ENCODE measurements at places on chromosomes 13 and 19. TPM values are rescaled to one million over a fixed set of nuclear protein-coding genes. Genes with fewer than 3 reads are reported as not detected.

DNA sequence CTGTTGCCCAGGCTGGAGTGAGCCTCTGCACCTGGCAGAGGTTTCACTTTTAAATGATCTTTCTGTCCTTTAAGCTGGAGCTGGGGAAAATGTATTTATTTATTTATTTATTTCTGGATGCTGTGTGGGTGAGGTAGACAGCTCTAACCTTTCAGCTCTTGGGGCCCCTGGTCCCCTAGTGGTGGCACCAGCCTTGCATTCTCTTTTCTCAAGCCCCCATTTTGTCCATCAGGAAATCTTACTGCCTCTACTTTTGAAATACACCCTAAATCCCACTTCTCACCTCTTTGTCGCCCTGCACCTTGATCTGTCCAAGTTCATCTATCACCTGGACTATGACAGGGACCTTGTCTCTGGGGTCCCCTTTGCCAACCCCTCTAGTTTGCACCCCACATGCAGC, 2.1 kb upstream of the B9D2 start:
- DNase-seq = no peak

RNF17 gene
- not detected for polyA plus RNA-seq

- DNase-seq = no peak
Observed at GRCh38 chr13:22161871-22162270, 491.0 kb downstream of the FGF9 start.

RBM42 gene
- 94.4 TPM for polyA plus RNA-seq

DCT gene
- 0.18 TPM for polyA plus RNA-seq

SLC10A2 gene
- 0.72 TPM for polyA plus RNA-seq

CEACAM8 gene
- not detected for polyA plus RNA-seq
